Thoracic aorta (tissue), 2 donors: ENCODE measurements at places on chromosomes 6 and 20. TPM values are rescaled to one million over a fixed set of nuclear protein-coding genes. Genes with fewer than 3 reads are reported as not detected.

DNA sequence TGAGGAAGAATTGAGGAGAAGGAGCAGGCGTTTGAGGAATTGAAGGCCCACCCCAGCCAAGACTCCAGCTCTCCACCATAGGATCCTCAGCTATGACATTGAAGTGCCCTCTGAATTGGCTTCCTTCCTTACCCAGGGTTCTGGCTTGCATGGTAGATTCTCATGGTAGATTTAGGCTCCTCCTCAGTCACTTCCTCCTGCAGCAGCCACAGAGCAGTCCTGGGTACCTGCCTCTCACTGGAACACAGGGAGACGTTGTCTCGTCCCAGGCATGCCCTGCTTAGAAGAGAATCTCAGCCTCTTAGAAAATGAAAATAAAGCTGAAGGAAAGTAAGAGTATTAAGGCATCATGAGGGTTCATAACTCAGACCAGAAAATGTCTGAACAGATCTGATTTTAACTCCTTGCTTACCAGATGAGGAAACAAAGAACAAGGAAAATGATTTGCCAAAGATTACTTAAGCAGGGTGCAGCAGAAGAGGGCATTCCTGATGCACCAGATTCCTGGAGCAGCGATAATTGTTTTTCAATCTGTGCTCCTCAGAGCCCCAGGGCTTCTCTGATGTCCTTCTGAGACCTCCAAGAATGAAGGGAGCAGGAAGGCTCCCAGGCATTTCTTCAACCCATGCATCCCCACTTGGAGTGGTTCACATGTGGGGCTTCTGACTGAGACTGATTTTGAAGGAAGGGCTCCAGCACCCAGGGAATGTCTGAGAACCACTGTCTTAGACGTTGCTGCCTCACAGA is 219.8 kb downstream of the HIVEP2 start:
- no peak for DNase-seq

DNA sequence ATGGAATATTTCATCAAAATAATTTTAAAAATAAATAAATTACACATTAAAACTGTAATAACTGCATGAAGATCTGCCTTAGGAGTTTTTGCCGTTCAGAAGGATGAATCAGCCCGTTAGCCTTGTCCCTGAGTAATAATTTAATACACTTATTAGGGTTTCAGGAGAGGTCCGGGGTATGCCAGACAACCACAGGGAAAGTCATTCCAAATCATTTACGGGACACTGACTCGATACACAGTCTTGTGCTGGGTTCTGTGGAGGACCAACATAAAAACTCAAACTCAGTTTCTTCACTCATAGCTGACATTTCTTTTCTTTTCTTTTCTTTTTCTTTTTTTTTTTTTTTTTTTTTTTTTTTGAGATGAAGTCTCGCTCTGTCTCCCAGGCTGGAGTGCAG is 735 bp upstream of the LY6G6F start:
- DNase-seq = no peak

- DNase-seq = no peak
These were observed 21.2 kb downstream of the RAMACL start for GRCh38 chr6:166565084-166565967.

Gene MOCS1
- total RNA-seq = 29.1 TPM

Gene MUC22
- total RNA-seq = not detected

Gene TREM2
- 9.8 TPM for total RNA-seq

- no peak for DNase-seq
These were observed 86.6 kb upstream of the TOP1 start for GRCh38 chr20:40942006-40942405.

- no peak for DNase-seq
These were observed 581.2 kb upstream of the ADGRB3 start for GRCh38 chr6:68053805-68054373.

GRCh38 chr20:58583586-58583985 is 67.5 kb upstream of the STX16 start:
- no peak for DNase-seq

- no peak for DNase-seq
These were observed 34.1 kb downstream of the TGM2 start for GRCh38 chr20:38130687-38131587.

DNA sequence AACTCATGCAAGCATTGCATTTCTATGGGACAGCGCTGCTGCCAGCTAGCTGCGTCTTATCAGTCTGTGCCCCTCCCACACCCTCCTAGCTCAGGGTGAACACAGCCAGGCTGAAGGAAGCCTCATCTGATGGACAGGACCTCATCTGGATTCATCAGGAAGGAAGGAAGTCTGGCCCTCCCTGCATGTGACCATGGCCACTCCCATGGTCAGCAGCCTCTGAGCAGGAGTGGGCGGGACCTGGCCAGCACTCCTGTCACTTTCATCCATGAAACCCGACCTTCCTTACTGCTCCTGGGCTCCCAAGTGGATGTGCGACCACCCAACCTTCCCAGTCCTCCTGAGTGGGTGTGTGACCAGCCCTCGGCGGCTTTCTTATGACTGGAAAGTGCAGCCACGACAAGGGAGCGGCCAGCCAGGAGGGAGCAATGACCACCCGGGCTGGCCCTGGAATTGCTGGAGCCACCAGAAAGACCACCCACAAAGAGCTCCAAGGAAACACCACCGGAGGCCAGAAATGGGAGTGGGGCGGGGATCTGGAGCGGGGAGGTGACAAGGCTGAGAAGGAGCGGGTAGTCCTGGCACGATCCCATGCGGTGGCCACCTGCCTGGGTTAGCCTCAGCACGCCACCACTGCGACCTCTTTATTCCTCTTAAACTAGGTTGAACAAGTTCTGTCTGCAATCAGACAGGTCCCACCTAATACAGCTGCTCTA is 241.2 kb downstream of the TTLL2 start:
- no peak for DNase-seq

Gene ARHGAP18
- total RNA-seq = 37.0 TPM

Gene PROKR2
- not detected for total RNA-seq

GRCh38 chr6:72677740-72678139 is 55.9 kb downstream of the KCNQ5 start:
- DNase-seq = no peak

Gene CDSN
- 0.28 TPM for total RNA-seq

- no peak for DNase-seq
These were observed 67.1 kb upstream of the MYLIP start for GRCh38 chr6:16061818-16062217.

DNA sequence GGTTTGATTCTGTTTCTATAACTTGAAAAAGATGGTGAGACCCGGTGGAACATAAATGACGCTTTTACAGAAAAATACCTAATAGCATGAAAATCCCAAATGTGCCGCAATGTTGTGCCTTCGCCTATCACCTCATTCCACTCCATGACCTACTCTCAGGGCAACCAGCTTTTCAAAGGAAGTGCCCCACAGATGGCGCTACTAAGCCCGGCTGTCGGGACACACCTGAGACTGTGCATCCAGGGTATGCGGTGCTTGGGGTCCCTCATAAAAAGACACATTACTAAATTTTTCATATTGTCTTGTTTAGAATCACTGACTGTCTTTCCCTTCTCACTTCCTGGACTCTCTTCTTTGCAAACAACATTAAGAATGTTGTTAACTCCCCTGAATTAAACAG is 145.5 kb upstream of the RPS6KA2 start:
- no peak for DNase-seq

DNA sequence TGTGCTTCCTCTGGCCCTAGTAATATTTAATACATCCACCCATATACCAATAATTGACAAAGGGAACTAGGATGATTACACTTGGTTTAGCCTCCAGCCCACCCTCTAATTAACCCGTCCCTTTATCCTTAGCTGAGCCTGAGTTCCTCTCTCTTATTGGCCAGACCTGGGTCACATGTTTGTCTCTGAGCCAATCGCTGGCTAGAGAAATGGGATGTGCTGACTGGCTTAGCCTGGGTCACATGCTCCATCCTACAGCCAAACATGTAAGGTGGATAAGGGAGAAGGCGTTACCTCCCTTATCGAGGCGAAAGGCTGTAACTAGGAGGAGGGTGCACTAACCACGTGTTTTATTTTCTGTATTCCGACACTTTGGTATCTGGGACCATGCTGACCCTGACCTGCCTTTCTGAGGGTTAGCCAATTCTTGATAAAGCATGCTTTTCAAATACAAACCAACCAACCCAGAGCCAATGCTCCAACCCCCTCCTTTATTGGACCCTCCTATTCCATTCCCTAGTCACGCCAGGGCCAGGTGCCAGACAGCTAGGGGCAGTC is 262.7 kb downstream of the PREX1 start:
- no peak for DNase-seq

Gene CST1
- total RNA-seq = not detected

DNA sequence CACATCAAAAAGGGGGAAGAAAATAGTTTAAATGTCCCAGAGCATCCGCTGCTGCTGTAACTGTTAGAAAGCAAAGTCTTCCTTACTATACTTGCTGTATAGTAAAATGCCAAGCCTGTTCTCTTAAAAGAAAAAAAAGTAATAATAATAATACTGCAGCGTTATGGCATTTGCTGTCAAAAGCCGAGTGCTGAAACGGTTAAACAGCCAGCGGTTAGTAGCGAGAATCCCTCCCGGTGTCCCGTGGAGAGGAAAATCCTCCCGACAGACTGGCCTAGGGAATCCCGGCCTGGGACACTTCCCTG is 19.5 kb upstream of the NFATC2 start:
- DNase-seq = no peak

GRCh38 chr20:3084283-3084985 is at the start of gene AVP:
AVP (minus strand) TSS chr20:3084724; CDS start chr20:3084674, 50 bp downstream.
- DNase-seq = no peak

DNA sequence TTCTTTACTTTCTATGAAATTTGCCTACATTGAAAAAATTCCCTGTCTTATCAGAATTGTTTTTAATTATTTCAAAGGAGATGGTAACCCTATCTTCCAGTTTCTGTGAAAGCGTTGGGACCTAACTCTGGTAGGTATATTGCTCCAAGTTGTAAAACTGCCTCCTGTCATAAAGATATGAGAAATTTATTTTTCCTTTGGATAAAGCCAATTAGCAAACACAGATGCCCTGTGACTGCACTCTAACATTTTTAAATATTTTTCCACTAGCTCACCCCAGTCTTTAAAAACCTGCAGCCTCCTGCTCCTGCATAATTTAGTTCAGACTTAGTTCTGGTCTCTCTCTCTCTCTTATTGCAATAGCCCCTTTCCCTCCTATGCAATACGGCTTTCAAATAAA is 39.0 kb upstream of the CRISP1 start:
- DNase-seq = no peak

DNA sequence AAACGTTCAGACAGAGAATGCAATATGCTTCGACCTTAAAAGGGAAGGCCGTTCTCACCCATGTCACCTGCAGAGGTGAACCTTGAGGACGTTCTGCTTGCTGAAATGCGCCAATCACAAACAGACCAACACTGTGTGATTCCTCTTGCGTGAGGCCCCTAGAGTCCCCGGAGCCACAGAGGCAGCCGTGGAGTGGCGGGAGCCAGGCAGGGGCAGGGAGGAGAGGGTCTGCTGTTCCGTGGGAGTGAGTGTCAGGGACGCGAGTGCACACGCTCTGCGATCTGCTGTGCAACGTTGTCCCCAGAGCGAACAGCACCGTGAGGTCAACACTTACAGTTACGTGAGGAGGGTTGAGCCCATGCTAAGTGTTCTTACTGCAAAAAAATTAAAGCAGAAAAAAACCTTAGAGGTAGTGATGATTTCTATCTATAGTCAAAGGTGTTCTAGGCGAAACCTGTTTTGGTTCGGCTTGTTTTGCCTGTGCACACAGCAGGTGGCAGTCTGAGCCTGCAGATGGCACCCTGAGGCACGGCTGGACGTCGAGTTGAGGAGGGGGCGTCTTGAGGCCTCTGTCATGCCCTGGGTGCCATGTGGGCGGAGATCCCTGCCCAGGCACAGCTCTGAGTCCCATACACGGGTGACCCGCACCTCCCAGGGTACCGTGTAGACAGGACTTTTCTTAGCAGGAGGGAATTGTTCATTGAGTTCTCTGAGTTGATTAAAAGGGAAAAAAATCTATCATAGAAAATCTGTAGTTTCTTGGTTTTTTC is 71.7 kb upstream of the FRMD1 start:
- DNase-seq = no peak

DNA sequence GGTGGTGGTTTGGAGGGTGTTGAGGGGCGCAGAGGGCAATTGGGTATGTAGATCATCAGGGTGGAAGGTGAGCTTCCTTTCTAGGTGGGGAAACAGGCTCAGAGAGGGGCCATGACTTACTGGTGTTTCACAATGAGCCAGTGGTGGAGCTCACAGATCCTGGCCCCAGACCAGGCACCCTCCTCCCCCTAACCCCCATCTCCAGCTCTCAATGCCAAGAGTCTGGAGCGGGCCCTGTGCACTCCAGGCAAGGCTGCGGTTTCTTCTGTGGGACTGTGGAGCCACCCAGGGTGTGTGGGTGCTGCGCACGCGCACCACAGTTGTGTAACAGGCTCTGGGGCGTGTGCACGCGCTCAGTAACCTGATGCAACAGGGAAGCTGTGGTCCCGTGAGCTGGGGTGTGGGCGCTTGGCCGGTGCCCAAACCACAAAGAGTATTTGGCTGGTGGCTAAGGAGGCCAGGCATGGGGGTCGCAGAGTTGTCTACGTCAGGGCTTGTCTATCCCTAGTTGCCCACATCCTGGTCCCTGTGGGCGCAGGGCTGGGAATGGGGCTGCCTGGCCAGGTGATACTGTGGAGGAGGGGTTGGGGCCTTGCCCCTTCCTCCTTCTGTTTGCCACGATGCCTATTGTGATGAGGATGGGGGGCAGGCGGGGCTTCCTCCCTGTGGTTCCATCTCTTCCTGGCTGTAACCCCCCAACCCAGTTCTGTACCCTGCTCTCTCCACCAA is 37.5 kb upstream of the MRPS18A start:
- DNase-seq = no peak

- no peak for DNase-seq
These were observed 3.5 kb downstream of the PIGT start for GRCh38 chr20:45419188-45420091.

Gene FOXS1
- total RNA-seq = 44.5 TPM

DNA sequence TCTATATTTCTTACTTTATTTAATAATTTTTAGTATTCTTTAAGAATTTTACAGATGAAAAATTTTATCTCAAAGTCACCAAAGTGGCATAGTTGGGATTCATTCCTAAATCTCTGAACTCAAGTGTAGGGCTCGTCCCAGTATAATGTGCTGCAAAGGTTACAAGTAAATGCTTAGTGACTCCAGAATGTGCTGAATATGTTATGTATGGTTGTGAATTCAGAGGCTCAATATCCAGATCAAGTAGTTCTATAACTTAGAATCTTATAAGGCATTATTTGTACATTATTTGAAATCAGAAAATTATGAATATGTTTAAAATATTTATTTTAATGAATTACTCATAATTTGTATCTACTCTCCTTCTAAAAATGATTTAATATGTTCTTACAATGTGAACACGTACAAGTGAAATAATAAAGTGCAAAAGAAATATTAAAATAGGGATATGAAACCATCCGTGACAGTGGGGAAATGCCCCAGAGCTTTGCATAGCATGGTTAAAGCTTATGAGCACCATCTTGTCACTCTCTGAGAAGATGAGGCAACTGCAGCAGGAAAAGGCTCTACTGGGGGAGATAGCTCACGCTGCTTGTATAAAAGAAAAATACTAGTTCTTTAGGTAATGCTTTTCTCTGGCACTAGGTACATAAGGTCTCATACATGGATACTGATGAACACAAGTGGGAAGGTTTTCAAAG is 259.0 kb downstream of the FOXC1 start:
- no peak for DNase-seq

Gene SRSF12
- total RNA-seq = 0.41 TPM
